Stimulated activated CD8-positive, alpha-beta memory T cell treated with anti-CD3 and anti-CD28 coated beads, Interleukin-7, amount 100 ng/mL, for 1 hour (primary cell): ENCODE measurements at places on chromosomes 11 and 22.

GRCh38 chr11:45105984-45106375 lies 40.5 kb upstream of the PRDM11 start:
- DNase-seq = no peak

GRCh38 chr22:47230251-47230650 lies 467.8 kb downstream of the TBC1D22A start:
- DNase-seq = no peak

DNA sequence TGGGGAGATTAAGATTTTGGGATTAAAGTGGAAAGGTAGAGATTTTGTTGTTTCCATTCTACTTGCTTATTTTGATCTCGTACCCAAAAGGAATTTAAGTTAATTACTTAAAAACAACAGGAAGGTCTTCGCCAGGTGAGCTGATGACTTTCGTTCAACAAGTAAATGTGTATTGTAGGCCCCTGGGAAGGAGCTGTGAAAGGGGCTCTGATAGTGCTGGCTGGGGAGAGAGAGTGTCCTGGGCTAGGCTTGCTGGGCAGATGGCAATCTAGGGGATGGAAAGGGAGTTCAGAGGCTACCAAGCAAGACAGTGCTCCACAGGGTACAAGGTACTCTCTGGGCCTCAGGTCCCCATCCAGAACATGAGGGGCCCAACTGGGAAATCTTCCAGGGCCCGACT lies 189.4 kb downstream of the CEP164 start:
- DNase-seq = no peak

DNA sequence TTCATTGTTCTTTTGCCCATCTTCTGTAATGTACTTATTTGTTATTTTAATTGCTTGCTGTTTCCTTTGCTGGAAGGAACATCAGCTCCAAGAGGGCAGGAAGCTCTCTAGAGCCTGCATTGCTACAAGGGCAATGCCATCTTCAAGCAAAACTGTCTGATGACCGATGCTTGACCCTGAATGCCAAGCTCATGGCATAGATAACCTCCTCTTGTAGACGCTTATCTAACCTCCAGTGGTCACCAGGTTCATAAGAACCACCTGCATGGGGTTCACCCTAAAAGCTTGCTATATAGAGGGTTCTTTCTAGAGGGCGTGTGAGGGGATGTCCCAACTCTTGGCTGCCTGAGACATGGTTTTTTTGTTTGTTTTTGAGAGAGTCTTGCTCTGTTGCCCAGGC lies 16.5 kb downstream of the FADS3 start:
- no peak for DNase-seq

- DNase-seq = no peak
Measured at GRCh38 chr11:2096919-2097301, 42.3 kb downstream of the IGF2 start.

- no peak for DNase-seq
Measured at GRCh38 chr11:65849366-65849765, 8.6 kb downstream of the CFL1 start.

DNA sequence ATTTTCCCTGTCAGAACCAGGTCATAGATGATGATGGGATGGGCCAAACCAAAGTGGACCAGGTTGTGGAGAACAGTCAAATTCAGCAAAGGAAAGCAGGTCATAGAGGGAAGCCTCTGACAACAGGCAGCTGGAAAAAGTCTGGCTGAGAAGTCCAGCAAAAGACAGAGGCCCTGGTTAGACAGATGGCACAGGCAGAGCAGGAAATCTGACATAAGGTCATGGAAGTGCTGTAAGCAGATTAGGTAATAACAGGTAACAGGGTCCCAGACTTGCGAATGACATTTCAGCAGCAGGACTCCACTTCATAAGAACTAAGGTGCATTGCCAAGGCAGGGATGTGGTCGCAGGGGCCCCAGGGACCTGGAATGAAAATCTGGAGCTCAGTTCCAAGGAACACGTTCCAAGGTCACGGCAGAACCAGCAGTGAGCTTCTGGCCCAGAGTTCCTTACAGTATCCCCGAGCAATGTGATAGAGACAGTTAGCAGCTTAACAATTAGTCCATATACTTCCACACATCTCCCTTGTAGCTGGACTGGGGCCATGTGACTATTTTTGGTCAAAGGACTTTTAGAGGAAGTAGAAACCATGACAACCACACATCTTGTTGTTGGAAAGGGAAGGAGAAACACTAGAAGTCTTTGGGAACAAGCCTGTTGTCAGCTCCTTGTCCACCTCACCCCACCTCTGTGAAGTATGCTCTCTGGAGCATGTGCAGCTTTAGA lies 75.4 kb downstream of the ME3 start:
- DNase-seq = no peak

DNA sequence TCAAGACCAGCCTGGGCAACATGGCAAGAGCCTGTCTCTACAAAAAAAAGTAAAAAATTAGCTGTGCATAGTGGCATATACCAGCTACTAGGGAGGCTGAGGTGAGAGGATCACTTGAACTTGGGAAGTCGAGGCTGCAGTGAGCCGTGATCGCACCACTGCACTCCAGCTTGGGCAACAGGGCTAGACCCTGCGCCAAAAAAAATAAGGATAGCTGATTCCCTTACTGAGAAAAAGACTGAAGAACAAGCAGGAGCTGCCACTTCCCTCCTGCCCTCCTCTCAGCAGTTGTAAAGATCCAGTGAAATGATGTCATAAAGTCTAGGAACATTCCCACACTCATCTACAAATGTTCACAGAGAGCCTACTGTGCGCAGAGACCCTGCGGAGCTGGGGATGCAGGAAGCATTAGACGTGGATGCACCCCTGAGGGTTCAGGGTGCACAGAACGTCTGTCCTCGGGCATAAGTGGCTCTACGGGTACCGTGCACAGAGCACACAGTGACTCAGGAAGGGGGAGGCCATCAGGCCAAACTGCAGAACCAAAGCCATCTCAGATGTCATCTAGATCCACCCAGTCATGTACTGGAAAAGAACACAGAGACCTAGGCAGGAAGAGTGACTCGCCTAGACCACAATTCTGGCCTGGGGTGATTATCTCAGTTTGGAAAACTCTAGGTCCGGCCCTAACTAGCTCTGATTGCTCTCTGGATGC lies 11.7 kb downstream of the SEC14L2 start:
- DNase-seq = no peak
